ENCODE measurements at places on chromosomes 1 and 21. TPM values are rescaled to one million over a fixed set of nuclear protein-coding genes. Genes with fewer than 3 reads are reported as not detected.

Gene CLK2
- 16.9 TPM for total RNA-seq

Gene TFF2
- total RNA-seq, result not detected

Gene IL22RA1
- total RNA-seq, result 10.7 TPM

Gene SPATA21
- not detected for total RNA-seq

Gene OXCT2
- 0.20 TPM for total RNA-seq

Gene MAB21L3
- total RNA-seq, result 6.7 TPM

Gene MNDA
- total RNA-seq, result 0.52 TPM

Gene PPP1R12B
- total RNA-seq, result 12.8 TPM

Gene TSACC
- 0.80 TPM for total RNA-seq

Gene SRGAP2
- 33.0 TPM for total RNA-seq

Gene BMP8A
- total RNA-seq, result not detected

Gene SNX27
- total RNA-seq, result 16.4 TPM

Gene KRTAP7-1
- not detected for total RNA-seq

Gene NPR1
- total RNA-seq, result 1.8 TPM

Gene SPRR2A
- 5,244 TPM for total RNA-seq

Gene XKR8
- 3.5 TPM for total RNA-seq

Gene LYPLAL1
- 26.7 TPM for total RNA-seq

Gene SELL
- 1.0 TPM for total RNA-seq

Gene KRTAP8-1
- total RNA-seq, result not detected

Gene SESN2
- total RNA-seq, result 26.2 TPM

Gene HIVEP3
- 7.0 TPM for total RNA-seq

Gene SLAMF8
- total RNA-seq, result 0.80 TPM

Gene RASSF5
- total RNA-seq, result 38.7 TPM

Gene C1orf116
- 62.2 TPM for total RNA-seq

Gene F11R
- total RNA-seq, result 137 TPM

Gene DTL
- 6.7 TPM for total RNA-seq

Gene NBPF26
- total RNA-seq, result 22.2 TPM

Gene RAD54L
- total RNA-seq, result 5.2 TPM

Gene TCHH
- total RNA-seq, result 0.08 TPM

Measured in esophagus mucosa (tissue), 1 donor.